Lung microvascular endothelial cell (primary cell): ENCODE measurements at places on chromosomes 1 and 21. TPM values are rescaled to one million over a fixed set of nuclear protein-coding genes. Genes with fewer than 3 reads are reported as not detected.

DNA sequence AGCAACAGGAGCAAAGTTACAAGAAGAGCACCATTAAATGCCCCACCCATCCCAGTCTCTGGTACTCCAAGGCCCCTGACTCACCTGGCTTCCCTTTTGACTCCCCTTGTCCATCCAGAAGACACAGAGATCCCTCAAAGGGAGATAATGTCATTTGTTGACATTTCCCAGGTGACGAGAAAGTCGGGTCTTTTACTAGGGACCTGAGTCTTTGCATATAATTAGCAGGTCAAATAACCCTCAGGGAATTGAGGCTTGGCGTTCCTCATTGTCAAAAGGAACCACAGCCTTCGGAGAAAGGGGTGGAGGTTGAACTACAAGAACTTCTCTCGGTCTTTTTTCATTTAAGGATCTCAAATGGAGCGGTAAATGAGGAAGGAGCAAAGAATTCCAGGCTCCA, 133.2 kb downstream of the PROX1 start:
- DNase-seq, result no peak

DNA sequence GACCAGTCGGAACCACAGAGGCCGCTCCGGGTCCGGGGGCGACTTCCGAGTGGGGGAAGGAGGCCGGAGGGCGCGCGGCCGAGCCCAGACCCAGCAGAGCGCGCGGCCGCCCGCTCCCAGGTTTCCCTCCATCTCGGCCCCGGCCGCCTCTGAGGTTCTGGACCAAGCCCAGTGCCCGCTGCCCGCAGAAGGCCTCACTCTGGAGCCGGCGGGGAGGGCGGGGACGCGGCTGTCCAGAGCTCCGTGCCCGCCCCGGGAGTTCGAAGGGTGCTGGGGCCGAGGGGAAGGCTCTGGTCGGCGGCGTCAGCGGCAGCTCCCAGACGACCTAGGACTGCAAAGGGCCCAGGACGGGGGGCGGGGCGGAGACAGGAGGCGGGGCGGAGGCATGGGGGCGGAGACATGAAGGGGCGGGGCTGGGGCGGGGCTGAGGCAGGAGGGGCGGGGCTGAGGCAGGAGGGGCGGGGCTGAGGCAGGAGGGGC, 48.0 kb upstream of the SLC19A1 start:
- peak; percentile 49 for DNase-seq

DNA sequence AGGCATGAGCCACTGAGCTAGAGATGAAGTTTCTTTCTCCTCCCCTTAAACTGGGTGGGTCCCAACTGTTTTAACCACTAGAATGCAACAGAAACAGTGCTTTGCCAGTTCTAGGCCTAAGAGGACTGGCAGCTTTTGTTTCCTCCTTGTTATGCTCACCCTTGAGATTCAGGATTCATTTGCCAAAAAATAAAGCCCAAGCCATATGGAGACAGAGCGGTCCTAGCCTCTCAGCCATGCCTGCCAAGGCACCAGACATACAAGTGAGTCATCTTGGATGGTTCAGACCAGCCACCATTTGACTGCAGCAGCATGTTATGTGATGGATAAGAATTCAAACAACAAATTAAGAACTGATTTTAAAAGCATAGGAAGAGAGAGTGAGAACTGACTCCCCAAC, 38.1 kb upstream of the STUM start:
- no peak for DNase-seq

GRCh38 chr1:154581766-154582165, 14.2 kb downstream of the CHRNB2 start:
- no peak for DNase-seq

DNA sequence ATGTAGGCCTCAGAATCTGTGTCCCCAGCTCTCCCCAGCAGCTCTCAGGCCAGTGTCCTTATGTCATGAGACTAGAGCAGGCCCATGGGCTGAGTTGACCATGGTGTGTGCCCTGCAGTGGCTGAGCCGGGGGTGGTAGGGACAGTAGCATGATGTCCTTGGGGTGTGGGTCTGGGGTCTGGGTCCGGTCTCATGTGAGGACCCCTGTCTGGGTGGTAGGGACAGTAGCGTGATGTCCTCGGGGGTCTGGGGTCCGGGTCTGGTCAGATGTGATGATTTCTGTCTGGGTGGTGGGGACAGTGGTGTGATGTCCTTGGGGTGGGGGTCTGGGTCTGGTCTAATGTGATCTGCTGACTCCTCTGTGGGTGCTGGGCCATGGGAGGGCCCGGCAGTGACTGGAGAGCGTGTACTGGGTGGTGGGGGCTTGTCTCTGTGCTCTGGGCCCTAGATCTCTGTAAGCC, 64.5 kb downstream of the OBSCN start:
- no peak for DNase-seq

ZMYND12 gene
- 0.22 and 0.60 TPM in 2 replicates for total RNA-seq
